ENCODE measurements at places on chromosomes 3 and 15.

GRCh38 chr3:15491143-15491542 lies 30.4 kb downstream of the COLQ start:
- no peak for DNase-seq

DNA sequence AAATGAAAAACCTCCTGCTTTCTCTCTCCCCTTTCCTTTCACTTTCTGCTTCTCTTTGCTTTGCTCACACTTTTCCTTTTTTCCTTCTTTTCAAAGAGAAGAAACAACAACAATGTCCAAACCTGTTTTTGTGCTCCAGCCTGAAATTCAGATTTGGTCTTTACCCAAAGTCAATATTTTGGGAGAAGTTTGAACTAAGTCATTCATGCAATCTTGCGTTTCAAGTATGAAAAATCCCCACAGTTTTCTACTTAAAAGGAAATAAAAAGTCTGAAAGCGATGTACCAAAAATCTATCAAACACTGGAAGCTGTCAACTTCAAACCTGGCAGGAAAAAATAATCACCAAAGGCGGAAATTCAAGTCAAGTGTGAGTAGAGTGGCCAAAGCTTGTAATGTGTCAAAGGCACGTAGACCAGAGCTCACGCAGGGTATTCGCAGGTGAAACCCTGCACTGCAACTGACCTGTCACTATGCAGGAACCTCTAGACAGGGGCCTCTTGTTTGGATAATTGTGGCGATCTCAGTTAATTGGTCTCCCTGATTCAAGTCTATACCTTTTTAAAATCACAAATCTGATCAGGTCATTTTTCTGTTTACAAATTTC lies 118.8 kb upstream of the GALNT15 start:
- no peak for DNase-seq

GRCh38 chr15:66795851-66796250 lies 93.8 kb downstream of the SMAD6 start:
- no peak for DNase-seq

DNA sequence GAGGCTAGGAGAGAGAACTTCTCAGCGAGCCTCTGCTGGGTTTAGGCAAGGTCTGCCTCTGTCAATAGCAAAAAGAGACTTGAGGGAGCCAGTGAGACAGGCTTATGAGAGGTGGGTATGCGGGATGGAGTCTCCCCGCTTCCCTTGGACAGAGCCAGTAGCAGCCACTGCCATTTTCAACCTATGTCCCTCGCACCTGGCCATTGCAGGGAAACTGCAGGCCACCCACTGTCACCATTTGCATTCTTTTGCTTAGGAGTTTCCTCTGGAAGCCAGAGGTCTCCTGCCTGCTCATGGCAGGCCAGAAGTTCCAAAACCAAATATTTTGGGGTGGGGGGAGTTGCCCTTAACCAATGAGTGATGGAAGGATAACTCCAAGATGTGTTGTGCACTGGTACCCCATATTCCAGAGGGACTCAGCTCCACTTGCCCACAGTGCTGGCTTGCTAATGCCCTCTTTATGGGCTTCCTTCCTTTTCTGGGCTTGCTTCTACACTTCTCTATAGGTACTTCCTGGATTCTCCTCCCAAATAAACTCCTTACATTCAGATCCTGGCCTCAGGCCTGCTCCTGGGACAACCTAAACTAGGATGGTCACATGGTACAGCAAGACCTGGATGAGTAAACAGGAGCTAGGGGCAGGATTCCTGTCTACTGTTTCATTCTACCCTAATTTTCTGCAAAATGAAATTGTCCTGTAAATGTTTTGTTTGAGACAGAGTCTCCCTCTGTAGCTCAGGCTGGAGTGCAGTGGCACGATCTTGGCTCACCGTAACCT lies 108.9 kb upstream of the PROK2 start:
- DNase-seq = no peak

DNA sequence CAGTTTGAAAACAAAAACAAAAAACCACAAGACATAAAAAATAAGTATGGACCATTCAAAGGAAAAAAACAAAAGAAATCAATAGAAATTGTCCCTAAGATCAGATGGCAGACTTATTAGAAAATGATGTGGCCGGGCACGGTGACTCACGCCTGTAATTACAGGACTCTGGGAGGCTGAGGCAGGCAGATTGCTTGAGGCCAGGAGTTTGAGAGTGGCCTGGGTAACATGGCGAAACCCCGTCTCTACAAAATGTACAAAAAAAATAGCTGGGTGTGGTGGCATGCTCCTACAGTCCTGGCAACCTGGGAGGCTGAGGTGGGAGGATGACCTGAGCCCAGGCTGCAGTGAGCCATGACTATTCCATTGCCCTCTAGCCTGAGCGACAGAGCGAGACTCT lies 16.6 kb downstream of the SPCS1 start:
- DNase-seq = no peak

DNA sequence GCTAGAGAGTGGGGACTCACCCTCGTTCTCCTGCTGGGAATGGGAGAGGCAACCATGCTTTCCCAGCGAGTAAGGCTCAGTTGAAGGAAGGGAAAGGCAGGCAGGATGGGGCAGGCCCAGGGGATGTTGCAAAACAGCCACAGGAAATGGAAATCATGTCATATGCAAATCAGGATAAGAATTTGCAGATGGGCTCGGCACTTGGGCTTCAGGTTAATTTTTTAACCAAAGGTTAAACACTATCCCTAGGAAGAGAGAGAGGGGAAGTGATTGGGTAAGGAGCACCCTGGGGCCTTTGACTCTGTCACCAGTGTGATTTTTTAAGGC lies 14.6 kb upstream of the PLA2G4E start:
- DNase-seq = no peak

GRCh38 chr15:93700051-93700450 lies 531.3 kb upstream of the MCTP2 start:
- no peak for DNase-seq

DNA sequence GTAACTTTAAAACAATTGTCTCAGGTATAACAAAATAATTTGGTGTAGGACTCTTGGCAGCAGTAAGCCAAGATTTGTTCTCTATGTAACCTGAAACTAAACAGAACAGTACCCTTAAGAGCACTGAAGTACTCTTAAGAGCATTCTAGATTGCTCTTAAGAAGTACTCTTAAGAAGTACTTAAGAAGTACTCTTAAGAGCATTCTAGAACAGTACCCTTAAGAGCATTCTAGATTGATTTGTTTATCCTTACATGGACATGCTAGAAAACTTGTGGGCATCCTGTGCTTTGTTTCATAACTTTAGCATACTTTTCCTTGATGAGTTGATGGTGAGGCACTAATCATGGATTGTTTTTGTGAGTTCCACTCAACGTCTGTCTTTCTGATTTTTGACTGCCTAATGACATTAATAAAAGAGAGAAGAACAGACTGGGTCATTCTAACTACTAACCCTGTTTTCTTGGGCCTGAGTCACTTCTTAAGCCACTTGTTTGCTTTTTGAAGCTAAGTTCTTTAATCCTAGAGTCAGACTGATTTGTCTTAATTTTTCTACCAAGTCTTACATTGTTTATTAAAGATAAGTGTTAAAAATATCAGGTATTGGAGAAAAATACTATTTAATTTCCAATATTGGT lies 57.2 kb upstream of the UTS2B start:
- DNase-seq = no peak

DNA sequence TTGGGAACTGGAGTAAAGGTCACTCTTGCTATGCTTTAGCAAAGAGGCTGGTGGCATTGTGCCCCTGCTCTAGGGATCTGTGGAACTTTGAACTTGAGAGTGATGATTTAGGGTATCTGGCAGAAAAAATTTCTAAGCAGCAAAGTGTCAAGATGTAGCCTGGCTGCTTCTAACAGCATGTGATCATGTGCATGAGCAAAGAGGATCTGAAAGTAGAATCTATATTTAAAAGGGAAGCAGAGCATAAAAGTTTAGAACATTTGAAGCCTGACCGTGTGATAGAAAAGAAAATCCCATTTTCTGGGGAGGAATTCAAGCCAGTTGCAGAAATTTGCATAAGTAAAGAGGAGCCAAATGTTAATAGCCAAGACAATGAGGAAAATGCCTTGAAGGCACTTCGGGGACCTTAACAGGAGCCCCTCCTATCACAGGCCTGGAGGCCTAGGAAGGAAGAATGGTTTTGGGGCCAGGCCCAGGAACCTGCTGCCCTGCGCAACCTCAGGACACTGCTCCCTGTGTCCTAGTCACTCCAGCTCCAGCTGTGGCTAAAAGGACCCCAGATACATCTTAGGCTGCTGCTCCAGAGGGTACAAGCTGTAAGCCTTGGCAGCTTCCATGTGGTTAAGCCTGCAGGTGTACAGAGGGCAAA lies 212.2 kb upstream of the LINGO1 start:
- no peak for DNase-seq

DNA sequence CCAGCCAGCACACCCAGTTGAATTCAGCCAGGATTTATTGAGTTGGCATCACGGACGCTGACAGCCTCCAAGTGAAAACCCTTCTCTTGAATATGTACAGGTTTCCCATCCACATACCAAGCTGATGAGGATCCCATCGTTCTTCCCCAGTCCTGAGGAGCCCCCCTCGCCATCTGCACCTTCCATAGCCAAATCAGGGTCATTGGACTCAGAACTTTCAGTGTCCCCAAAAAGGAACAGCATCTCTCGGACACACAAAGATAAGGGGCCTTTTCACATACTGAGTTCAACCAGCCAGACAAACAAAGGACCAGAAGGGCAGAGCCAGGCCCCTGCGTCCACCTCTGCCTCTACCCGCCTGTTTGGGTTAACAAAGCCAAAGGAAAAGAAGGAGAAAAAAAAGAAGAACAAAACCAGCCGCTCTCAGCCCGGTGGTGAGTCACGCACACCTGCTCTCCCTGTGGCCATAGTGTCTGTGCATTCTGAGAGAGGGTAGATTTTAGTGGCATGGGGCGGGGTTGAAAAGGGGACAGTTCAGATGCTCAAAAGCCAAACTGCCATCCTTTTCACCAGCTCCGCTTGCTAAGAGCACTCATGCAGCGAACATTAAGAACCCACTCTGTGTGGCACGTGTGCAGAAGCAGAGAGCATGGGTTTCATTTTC lies 51.2 kb downstream of the KLHL25 start:
- no peak for DNase-seq
